Jurkat, Clone E6-1 (cell line): ENCODE measurements at places on chromosomes 4 and X.

DNA sequence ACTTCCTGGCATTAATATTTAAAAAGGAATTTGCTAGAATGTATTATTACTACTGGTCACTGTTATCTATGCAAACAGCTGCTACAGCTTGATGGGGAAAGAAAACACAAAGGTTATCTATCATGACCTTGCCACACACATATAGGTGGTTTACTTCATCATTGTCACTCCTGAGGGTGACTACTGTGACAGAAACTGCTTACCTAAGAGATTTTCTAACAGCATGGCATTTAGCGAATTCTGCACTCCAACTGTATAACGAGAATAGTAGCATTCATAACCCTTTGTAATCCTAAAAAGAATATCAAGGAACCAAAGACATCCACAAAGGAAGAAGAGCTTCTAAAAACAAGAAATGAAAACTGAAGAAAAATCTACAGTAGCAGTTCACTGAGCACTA is 74.6 kb upstream of the SPOCK3 start:
- no peak for DNase-seq

DNA sequence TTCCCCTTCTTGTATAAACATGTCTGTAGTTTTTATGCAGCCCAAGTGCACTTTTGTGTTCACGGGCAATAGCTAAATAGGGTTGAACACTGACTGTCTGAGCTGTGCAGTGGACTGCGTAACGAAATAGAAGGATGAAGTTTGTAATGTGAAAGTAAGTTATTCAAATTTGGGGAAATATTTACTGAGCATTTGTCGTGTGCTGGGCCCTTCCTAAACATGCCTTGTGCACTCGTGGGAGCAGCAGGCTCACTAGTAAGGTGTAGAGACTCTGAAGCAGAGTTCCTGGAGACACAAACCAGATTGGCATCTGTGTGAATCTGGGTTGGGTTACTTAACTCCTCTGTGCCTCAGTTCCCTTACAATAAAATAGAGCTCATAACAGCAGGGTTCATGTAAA is 51.7 kb upstream of the C1QTNF7 start:
- no peak for DNase-seq

GRCh38 chr4:67470871-67471270 is 74.4 kb downstream of the CENPC start:
- no peak for DNase-seq

DNA sequence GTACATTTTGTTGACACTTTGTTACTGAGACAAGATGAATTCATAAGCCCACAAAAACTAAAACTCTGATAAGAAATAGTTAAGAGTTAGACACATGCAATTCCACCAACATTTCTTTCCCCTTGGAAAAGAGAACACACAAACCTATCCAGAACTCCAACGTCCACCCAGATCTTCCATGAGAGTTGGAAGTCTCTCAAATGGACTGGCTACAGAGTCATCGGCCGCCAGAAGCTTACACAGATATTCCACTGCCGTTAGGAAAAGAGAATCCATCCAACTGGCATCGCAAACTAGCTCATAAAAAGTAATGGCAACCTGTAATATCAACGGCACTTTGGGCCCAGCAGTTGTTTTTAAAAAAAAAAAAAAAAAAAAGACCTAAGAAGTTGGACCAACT is 114.7 kb downstream of the PRKX start:
- no peak for DNase-seq

DNA sequence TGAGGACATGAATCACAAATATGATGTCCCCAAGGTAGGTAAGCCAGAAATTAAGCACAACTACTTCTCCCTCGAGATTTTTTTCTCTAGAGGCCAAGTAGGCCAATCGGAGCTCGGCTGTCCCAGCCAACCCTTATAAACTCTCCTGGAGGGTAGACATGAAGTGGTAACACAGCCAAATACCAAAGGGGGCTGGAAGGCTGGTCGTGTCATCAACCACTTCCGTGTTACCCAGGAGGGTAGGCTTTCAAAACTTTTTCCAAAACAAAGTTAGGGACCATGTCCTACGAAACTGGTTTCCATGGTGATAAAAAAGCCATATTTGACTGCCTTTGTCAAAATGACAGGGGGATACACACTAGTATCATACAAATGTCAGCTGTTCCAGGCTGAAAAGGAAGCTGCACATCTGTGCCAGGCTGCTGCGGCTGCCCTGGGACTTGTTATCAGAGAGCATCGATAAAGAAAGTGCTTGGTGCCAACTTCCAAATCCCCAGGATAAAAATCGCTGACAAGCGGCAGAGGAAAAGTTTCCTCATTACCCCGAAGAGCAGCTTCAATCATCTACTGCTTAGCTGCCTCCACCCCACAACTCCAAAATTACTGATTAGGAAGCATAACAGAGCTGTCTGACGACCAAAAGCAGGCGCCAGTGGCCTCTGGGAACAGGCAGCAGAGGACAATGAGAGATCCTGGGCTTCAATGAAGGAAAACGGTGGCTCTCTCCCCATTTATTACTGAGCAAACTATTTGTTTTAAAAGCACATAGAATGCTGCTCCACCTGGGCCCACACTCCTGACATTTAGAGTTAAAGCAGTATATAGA is 20.8 kb downstream of the BCOR start:
- no peak for DNase-seq

DNA sequence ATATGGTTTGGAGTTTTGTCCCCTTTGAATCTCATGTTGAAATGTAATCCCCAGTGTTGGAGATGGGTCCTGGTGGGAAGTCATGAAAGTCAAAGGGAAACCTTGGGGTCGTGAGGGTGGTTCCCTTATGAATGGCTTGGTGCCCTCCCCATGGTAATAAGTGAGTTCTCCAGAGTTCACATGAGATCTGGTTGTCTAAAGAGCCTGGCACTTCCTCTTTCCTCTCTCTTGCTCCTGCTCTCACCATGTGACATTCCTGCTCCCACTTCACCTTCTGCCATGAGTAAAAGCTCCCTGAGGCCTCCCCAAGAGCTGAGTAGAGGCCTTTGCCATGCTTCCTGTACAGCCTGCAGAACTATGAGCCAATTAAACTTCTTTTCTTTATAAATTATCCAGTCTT is 5.5 kb upstream of the IL15 start:
- DNase-seq: no peak

DNA sequence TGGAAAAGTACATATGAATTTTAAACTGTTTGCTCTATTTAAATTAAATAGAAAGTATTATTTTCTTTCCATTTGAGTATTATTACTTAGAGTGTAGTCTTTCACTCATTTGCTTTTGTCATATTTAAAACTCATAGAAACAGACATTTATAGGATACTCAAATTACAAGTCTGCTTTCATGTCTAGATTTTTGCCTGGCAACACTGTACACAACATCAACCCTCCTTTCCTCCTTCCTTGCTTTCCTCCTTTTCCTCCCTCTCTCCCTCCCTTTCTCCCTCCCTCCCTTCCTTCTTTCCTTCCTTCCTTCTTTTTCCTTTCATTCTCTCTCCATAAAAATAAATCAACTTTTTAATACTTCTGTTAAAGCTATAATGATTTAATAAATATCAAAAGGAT is 2361.2 kb downstream of the ARAP2 start:
- no peak for DNase-seq

- DNase-seq: no peak
Observed at GRCh38 chr4:17142232-17142711, 243.8 kb upstream of the LDB2 start.

- DNase-seq: no peak
Observed at GRCh38 chr4:151624626-151625565, 135.9 kb downstream of the GATB start.

- DNase-seq: no peak
Observed at GRCh38 chrX:16120431-16120830, 2.9 kb upstream of the GRPR start.

- DNase-seq: no peak
Observed at GRCh38 chr4:76206222-76206942, 7.2 kb downstream of the SCARB2 start.

DNA sequence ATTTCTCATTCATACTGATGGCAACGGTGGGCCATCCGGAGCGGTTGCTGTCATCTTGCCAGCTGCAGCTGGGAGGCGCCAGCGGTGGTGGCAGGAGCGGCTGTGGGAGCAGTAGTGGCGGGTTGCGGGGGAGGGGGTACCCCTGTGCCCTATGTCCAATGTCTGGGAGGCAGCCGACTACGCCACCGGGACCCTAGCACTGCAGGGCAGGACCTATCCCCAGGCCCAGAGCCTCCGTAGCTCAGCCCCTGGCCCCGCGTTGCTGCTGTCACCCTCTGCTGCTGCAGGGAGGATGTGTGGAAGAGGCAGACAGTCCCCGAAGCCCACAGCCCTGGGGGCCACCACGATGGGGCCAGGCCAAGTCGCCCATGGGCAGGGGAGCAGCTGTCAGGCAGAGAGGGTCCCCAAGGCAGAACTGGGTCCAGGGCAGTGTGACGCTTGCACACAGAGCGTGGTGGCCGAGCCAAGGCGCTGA is 10.0 kb upstream of the SPP1 start:
- DNase-seq: no peak

GRCh38 chrX:103413705-103414387 is 37.5 kb downstream of the BEX3 start:
- no peak for DNase-seq

DNA sequence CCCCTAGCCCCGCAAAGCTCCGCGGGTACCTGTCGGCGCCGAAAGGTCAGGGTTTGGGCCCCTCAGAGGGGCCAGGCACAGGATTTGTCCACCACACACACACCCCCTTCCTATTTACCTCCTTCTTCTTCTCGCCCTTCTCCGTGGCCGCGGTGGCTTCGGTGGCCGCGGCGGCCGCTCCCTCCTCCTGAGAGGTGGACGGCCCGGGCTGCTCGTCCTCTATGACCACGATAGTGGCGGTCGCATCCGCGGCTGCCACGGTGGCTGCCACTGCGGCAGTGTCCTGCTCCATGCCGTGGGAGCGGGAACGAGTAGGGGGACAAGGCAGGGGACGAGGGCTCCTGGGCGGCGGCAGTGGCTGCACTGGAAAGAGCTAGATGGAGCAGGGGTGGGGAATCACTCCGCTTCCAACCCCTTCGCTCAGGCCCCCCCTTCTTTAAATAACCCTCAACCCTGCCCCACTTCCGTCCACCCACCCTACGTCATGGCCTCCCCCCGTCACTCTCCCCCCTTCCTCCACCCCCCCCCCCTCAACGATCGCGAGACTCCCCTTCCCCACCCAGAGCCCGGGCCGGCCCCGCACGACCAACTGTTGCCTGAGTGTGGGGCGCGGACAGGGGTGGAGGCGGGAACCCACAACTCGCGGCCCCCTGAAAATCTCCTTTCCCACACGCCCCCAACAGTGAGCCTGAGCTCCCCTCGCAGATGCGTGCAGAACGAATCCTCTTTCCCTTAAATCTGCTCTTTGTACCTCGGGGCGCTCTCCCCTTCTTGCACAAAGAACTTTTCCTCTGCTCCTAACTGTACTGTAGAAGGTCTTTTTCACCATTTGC is at the start of gene SMARCA1:
TSS of gene SMARCA1 (minus strand) at position 412 of the 833 bp plus-strand sequence. CDS start at position 292, 120 bp downstream.
- DNase-seq: no peak

- DNase-seq: no peak
Observed at GRCh38 chr4:83606898-83607297, 71.0 kb downstream of the GPAT3 start.

GRCh38 chr4:73870260-73870659 is 1.1 kb downstream of the CXCL1 start:
- no peak for DNase-seq

DNA sequence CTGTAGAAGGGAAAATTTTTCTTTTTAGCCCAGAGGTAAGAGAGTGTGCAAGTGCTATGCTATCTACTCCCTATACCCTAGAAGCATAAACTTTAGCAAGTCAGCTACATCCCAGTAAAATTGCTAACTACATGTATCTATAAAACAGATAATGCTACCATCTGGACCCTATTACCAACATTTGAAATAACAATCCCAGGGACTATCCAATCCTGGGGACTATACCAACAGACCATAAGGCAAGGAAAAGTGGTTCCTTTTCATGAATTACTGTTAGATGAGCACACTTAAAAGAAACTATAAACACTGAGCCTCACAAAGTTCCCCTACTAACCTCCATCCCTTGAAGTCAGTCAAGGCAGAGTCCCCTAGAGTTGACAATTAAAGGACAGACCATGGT is 213.6 kb upstream of the VEGFC start:
- no peak for DNase-seq

GRCh38 chr4:143514901-143515300 is 1.4 kb downstream of the SMARCA5 start:
- DNase-seq: no peak

DNA sequence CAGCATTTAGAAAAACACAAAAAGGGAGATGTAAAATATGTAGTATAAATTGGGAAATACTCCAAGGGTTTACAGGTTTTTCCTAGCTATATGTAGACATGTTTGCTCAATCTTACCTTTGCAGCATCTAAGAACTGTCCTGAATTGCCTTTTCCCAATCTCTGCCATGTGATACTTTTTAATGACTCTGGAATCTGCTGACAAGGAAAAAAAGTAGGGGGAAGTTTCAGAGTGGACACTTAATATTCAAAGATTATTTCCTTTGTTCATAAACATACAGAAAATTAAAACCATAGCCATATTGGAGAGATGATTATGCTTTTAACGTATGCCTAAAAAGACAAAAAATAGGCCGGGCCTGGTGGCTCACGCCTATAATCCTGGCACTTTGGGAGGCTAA is 41.4 kb downstream of the ABCB7 start:
- no peak for DNase-seq

DNA sequence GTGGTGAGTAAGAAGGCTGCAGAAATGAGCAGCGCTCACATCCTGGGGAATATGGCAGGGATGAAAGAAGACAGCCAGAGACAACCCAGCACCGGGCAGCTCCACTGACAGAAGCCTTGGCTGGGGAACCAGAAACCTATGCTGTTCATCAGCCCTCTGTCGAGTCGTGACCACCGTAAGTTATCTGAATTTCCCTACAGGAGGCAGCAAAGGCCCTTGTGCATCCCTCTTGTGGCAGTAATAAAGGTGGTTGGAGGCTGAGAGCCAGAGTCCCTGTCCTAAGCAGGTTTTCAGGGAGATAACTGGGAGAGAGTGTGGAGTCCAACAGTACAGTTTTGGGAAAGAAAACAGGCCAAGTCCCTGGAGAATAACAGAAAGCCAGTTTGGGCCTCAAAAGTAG is 194.0 kb upstream of the BOD1L1 start:
- DNase-seq: no peak

- DNase-seq: no peak
Observed at GRCh38 chr4:140081641-140082390, 72.2 kb downstream of the MAML3 start.

DNA sequence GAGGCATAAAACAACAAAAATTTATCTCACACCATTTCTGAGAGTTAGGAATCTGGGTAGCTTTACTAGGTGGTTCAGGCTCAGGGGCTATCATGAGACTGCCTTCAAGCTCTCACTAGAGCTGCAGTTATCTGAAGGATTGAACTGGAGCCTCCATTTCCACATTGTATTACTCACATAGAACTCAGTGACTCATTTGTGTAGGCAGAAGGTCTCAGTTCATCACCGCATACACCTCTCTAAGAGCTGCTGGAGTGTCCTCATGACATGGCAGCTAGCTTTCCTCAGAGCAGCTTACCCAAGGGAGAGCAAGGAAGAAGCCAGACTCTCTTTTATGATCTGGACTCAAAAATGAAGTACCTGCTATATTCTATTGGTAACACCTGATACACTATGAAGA is 389.2 kb downstream of the IQCM start:
- DNase-seq: no peak
